DMS79 treated with DMSO at 0.1 percent for 48 hours (cell line): ENCODE measurements at places on chromosomes 7 and 10.
A peak's percentile ranks its signal among the peaks of the same experiment; 100 is the strongest.

- no peak for DNase-seq
These were observed 1021.9 kb upstream of the AUTS2 start for GRCh38 chr7:68576366-68576765.

- DNase-seq = no peak
These were observed 112.0 kb upstream of the PRSS1 start for GRCh38 chr7:142637240-142637639.

GRCh38 chr10:103888113-103888841, 29.7 kb downstream of the STN1 start:
- peak; percentile 41 for DNase-seq

DNA sequence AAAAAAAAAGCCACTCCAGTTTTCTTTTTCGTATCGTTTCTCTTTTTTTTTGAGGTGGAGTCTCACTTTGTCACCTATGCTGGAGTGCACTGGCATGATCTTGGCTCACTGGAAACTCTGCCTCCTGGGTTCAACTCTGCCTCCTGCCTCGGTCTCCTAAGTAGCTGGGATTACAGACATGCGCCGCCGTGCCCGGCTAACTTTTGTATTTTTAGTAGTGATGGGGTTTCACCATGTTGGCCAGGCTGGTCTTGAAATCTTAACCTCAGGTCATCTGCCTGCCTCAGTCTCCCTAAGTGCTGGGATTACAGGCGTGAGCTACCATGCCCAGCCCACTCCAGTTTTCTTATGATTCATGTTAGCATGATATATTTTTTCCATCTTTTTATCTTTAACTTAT, 92.7 kb downstream of the ANKRD61 start:
- no peak for DNase-seq

DNA sequence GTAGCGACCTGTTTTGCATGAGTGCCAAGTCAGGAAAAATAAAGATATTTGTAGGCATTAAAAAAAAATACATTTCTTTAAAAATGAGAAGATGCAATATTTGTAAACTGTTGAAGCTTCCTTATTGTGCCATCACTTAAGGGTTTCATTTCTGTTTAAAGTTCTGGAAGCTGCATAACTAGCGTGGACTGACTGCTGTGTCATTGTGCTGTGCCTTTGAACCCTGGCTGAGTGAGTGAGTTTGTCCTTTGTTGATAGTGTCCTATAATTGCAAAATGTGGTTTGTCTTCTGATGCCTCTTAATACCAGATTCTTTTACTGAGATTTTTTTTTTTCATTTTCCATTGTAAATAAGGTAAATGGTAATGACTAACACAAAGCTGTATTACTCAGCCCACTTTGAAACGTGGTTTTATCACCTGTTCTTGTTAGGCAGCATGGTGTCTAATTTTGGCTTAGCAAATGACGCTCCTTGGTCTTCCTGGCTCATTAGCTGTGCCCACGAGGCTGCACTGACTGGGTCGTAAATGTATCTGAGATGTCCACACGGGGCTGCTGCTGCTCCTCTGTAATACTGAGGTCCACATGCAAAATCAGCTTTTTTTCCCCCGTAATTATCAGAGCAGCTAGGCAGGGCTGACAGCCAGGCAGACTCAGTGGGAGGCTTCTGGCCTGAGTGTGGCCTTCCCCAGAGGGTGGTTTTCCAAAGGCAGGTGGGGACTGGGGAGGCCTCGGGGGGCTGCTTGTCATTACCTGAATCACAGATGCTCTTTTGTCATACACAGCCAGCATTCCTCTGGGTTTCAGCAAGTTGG, 14.8 kb downstream of the ZSCAN25 start:
- no peak for DNase-seq

- DNase-seq = peak; percentile 46
These were observed at the start of gene ICA1 for GRCh38 chr7:8261711-8262695. Gene ICA1 (minus strand): TSS chr7:8262167. CDS start chr7:8235926, 26,241 bp downstream.

GRCh38 chr7:12721286-12721830, 33.9 kb downstream of the ARL4A start:
- no peak for DNase-seq

DNA sequence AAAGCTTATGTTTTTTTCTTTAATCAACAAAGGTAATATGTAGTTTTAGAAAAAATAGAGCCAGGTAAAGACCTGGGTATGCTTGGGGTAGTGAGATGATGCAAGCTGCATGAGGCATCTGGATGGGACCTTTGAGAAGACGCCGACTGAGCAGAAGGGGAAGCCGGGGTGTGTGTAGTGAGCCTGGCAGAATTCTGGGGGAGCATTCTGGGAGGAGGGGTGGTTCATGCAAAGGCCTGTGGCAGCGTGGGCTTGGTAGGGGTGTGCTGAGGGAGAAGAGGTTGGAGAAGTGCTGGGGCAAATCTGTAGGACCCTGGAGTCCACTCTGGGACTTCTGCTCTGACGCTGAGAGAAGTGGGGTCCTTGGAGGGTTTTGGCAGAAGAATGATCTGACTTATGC, 33.9 kb upstream of the SHH start:
- DNase-seq = no peak

DNA sequence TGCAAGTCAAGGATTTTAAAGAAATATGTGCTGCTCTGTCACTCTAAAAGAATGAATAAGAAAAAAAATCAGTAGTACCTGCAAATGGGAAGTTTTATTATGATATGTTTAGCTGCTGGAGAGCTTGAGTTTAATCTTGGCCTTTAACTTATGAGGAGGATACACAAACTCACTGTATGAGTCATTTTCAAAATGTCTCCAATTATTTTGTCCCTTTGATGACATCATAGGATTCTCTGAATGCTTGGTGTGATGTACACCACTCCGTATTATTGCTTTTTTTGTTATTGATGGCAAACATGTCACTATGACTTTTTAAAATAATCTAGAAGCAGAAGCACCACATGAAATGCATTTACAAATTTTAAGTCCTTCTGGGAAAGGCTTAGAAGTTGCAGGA, 125.8 kb downstream of the RALA start:
- no peak for DNase-seq

DNA sequence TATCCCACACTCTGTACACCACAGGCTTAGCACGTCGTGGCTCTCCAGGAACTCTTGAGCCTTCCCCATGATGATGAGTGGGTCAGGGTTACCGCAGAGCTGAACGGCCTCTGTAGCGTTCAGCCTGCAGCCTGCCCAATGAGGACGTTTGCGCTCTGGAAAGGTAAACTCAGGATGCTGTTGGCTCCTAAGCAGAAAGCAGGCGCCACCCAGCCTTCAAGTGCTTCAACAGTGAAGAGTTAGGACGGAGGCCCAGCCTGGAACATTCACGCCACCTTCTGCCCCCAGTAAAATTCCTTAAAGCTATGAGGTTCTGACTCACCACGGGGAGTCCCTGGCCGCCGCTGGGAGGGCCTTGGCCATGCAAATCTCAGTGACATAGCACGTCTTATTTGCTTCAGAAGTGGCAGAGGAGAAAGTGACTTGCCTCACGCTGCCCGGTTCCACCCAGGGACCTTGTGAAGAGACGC, 161.5 kb upstream of the SH2B2 start:
- DNase-seq = peak; percentile 33

DNA sequence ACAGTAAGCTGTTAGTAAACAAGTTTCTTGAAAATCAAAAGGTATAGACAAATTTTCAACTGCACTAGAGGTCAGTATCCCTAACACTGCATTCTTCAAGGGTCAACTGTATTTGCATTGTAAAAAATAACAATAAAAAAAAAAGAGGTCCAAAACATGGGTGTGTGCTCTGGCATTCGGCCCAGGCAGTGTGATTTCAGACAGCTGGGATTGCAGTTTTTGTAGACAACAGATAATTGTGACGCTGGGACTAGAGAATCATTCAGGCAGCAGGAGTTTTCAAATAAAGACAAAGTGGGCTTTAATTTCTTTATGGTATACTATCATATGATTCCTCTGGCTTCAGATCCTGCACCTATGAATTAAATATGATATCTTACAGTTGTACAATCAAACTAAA, 543.2 kb upstream of the SEMA3D start:
- DNase-seq = no peak

DNA sequence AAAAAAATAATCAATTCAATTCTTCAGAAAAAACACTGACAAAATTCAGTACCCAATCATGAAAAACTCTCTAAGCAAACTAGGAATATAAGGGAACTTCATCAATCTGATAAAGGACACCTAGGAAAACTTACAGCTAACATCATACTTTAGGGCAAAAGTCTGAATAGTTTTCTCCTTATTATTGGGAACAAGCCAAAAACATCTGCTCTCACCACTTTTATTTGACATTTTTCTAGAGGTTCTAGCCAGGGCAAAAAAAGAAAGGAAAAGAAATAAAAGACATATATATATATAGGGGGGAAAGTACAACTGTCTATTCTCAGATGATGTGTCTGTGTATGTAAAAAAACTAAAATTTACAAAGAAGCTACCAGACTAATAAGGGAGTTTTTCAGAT, 19.0 kb downstream of the CDK6 start:
- DNase-seq = no peak
